ENCODE measurements at places on chromosomes 1 and 21.

GRCh38 chr1:25621876-25622275 lies 5.3 kb downstream of the MAN1C1 start:
- no peak for DNase-seq

GRCh38 chr1:219954052-219954451 lies 25.7 kb upstream of the SLC30A10 start:
- no peak for DNase-seq

GRCh38 chr1:86105533-86105866 lies 51.1 kb downstream of the COL24A1 start:
- no peak for DNase-seq

DNA sequence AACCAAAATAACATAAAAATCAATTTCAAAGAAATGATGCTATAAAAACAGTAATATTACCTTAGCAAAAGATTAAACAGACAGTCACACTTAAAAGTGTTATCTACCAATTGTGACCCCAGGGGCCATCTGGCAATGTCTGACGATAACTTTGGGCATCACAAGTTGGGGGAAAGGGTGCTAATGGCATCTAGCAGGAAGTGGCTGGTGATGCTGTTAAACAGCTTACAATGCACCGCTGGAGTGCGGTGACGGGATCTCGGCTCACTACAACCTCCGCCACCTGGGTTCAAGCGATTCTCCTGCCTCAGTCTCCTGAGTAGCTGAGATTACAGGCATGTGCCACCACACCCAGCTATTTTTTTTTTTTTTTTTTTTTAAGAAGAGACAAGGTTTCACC lies 27.6 kb downstream of the NUP133 start:
- no peak for DNase-seq

DNA sequence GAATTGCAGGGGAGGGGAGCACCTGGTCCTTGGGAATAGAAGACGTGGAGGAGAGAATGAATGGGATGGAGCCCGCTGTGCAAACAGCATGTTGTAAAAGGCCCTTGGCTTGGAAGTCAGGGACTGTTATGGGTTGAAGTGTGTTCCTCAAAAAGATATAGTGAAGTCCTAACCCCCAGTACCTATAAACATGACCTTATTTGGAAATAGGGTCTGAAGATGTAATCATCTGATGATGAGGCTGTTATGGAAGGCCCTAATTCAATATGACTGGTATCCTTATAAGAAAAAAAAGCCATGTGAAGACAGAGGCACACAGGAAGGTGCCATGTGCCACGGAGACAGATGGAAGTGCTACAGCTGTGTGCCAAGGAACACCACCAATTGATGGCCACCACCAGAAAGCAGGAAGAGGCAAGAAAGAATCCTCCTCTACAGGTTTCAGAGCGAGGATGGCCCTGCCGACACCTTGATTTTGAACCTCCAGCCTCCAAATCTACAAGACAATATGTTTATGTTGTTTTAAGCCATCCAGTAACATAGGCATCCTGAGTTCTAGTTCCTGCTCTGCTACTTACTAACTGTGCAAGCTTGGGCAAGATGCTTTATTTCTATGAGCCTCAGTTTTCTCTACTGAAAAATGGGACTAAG lies 51.2 kb downstream of the LRRN2 start:
- DNase-seq = no peak

DNA sequence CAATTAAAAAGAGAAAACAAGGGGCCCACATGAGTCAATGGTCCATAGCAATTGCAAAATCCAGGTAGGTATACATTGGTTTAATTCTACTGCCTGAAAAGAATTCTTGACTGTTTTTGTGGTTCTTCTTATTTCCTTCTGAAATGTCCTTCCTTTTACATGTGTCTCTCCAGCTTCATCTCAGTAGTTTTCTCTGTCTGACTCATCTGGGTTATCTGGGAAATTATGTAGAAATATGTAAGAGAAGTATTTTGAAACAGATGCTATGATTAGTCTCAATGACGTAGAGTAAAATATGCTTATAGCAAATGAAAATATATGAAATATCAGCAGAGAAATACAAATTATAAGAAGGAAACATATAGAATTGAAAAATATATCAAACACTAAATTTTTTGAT lies 953.2 kb downstream of the BRINP3 start:
- no peak for DNase-seq

DNA sequence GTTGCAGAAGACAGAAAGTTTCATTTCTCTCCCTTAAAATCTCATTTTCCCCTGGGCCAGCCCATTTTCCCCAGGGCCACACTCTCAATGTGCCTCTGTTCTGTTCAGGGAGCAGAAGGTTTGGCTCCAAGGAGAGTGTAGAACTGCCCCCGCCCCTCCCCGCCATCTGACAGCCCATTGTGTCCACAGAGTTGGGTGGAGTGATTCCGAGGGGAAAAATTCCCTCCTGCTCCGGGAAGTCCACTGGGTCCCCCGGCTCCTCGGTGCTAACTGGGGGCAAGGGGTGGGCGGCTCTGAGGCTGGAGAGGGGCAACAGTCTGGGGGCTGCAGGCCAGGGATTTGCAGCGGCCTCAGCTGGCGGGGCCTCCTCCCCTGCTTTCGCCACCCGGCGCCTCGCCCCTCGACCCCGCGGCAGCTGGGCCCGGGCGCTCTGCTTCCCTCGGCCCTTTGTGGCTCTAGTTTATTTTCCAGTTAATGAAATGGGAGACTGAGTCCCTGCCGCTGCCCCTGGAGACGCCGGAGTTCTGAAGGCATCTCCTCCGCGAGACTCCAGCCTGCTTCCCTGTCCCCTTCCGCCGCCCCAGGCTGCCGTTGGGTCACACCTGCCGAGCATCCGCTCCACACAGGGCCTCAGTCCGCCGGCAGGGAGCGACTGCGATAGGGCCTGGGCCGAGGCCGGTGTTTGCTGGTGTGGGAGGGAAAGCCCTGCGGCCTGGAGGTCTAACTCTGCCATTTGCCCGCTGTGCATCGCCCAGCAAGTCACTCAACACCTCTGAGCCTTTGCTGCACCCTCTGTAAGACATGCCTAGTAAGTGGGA lies 14.7 kb upstream of the KIRREL1 start:
- DNase-seq = no peak

- no peak for DNase-seq
Observed at GRCh38 chr1:213275293-213275692, 224.3 kb downstream of the RPS6KC1 start.

DNA sequence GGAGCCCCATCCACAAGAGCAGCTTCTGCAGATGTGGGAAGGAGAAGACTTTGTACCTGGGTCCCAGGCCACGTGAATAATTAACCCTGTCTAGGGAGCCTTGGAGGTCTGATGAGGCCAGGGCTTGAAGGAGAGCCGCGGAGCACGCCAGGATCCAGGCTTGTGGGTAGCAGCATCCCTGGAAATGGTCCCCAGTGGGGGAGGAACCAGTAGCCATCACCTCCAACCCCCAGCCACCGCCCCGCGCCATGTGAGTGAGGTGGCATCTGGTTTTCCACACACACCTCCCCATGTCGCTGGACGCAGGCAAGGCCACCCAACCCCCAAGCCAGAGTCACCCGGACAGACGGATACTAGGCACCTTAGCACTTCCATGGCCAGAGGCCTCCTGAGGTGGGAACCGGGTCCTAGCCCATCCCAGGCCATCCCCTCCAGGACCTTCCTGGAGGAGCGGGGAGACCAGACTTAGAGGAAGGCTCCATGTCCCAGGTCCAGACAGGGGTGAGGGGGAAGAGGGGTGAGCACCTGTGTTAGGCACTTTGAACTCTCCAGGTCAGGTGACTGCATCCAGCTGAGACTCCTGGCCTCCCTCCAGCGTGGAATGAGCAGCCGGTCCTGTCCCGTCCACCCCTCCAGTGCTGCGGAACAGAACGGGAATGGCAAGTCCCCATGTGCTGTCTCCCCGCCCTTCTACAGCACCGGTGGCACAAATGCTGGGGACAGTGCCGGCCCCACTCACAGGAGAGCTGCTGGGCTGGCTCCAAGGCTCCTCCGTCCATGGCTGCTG lies 53.2 kb downstream of the RIPK4 start:
- no peak for DNase-seq

DNA sequence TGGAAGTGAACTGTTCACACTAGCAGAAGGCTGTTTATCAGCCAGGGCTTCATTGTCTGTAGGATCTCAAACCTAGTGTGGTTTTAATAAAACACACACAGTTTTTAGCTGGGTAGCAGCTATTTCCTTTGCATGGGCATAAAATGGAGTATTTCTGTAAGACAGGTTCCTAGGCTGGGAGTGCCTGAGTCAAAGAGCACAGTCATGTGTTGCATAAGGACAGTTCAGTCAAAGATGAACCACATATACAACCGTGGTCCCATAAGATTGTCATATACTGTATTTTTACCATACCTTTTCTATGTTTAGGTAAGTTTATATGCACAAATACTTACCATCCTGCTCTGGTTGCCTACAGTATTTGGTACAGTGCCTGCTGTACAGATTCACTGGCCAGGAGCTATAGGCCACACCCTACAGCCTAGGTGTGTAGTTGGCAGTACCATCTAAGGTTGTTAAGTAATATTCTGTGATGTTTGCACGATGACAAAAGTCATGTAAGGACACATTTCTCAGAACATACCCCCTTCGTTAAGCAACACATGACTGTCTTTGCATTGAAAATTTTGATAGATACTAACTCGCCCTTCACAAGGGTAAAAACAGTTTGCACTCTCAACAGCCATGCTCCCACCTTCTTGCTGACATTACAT lies 17.2 kb downstream of the LGALS8 start:
- DNase-seq = no peak

DNA sequence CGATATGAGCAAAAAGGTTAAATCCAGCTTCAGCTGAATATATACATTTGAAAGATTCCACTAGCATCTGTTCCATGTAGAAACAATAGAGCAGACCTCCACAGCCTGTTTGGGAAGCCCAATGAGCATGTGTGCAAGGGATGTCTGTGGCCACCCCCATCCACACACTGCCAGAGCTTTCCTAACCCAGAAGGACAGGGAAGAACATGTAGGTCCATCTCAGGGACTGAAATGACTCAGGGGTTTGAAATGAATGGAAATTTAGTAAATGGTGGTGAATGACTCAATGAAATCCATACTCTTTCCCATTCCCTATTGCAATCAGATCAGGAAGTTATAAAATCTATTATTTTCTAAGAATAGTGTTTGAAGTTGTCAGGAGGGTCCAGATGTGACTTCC lies 397.2 kb downstream of the DUSP10 start:
- DNase-seq = no peak

DNA sequence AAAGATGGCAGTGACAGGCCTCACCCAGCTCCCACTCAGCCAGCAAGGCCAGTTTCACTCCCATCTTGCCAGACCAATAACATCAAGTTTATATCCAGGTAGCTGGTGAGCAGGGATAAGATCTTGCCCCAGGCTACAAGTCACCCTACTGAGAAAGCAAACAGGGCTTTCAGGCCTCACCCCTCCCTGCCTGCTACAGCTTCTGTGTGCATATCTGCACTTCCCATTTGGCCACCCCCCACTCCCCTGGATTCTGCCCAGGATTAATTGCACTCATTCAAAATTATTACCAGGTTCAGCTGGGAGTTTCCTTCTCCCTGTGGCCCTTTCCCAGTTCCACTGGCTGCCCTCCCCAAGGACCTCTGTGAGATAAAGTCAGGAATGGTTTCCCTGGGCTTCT lies 352.1 kb downstream of the TBX15 start:
- no peak for DNase-seq

DNA sequence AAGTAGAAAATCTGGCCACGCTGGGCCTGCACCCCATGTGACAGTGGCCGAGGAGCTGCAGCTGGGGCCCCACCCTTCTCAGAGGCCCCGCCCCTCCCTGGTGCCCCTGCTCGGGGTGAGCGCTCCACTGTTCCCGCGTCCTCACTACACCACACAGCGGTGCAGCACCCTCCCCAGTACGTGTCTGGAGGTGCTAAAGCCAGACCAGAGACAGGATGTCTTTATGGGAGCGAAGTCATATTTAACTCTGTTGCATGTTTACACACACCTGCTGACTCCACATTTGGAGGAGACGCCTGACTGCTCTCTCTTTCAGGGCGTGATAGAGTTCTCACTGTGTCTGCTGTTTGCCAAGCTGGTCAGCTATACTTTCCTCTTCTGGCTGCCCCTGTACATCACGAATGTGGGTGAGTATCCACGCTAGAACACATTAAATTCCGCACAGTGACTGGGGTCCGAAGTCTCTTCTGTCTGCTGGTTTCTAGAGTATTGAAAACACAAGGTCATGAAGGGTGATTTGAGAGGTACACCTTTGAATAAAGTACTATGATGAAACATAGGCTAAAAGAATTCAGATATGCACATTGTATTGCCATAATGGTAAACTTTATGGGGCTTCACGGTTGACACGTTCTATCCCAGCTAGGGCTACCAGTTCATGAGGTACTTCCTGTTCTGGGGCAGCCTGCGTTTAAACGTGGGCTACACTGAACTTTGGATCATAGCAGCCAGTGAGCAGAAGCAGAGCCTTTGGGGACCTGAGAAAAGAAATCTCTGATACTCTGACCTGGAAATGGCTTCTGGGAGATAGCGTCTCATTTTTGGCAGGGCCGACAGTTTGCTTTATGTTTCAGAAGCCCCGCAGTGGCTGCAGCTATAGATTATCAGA lies 48.4 kb downstream of the SLC37A1 start:
- no peak for DNase-seq

DNA sequence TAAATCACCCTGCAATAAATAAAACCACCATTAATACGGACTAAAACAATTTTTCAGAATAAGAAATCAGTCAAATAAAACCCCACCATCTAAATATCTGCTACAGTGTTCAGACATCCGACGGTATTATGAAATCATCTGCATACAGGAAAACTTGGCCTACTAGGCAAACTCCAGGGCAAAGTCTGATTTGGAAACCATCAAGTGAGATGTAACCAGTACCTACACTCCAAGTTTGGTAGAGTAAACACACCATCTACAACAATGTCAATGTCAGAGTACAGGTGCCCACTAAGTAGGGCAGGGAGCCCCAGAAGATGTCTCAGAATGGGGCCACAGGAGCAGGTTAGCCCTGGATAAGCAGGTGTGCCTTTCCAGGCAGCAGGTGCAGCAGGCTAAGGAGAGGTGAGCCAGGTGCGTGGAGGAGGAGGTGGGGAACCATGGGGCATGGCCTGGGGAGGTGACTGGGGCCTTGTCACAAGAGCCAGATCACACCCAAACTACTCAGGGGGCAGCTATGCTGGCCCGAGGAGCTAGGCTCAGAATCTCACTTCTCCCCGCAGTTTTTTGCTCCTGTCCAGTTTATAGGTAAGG lies 59.6 kb downstream of the CAPZB start:
- DNase-seq = no peak

- no peak for DNase-seq
Observed at GRCh38 chr1:63790989-63791388, 17.2 kb downstream of the ROR1 start.

GRCh38 chr1:8349961-8350360 lies 32.0 kb downstream of the SLC45A1 start:
- no peak for DNase-seq

- no peak for DNase-seq
Observed at GRCh38 chr21:40242586-40243265, 375.5 kb downstream of the PCP4 start.

- DNase-seq = no peak
Observed at GRCh38 chr21:35414507-35415139, 365.5 kb upstream of the RUNX1 start.

Data from stimulated activated CD8-positive, alpha-beta memory T cell treated with anti-CD3 and anti-CD28 coated beads, Interleukin-7, amount 100 ng/mL, for 4 hours (primary cell).